Left renal cortex interstitium (tissue), 4 donors: ENCODE measurements at places on chromosomes 3 and 15. TPM values are rescaled to one million over a fixed set of nuclear protein-coding genes. Genes with fewer than 3 reads are reported as not detected.

DNA sequence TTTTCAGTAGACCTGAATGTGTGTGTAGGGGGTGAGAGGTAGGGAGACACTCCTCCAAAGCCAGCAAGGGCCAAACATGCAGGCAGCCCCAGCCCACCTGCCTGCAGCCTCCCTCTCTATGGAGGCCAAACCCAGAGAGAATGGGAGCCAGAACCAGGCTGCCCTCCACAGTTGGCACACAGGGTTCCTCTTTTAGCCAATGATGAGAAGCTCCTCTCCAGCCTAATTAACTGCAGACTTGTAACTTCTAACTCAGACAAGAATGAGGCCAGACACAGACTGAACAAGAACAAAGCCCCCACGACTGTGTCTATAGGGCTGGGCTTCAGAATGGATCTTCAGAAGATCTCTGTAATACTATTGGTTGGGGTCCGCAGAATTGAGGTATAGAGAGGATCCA, 12.3 kb upstream of the TLE3 start:
- DNase-seq, result no peak

GRCh38 chr3:30401971-30402370, 204.4 kb upstream of the TGFBR2 start:
- DNase-seq, result no peak

DNA sequence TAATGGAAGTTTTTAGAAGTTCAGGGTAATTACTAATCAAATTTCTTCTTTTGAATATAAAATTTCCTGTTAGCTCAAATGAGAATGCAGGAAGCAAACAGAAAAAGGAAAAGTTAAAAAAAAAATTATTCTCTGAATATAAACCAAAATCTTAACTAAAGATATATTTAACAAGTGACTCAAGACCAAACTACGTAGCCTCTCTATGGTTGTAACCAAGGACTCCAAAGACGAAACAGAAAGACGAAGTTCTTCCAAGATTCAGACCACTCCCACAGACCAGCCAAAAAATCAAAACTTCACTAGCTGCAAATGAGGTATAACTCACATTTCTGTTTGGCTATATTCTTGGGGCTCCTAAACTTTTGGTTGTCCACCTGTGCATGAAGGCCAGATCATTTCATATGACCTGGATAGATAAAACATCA, 846.5 kb upstream of the ALCAM start:
- no peak for DNase-seq

CTNNB1 gene
- 505 TPM for polyA plus RNA-seq

RNF123 gene
- 38.9 TPM for polyA plus RNA-seq
